Activated T-cell treated with anti-CD3 and anti-CD28 coated beads for 48 hours (primary cell): ENCODE measurements at places on chromosomes 16 and 17.

DNA sequence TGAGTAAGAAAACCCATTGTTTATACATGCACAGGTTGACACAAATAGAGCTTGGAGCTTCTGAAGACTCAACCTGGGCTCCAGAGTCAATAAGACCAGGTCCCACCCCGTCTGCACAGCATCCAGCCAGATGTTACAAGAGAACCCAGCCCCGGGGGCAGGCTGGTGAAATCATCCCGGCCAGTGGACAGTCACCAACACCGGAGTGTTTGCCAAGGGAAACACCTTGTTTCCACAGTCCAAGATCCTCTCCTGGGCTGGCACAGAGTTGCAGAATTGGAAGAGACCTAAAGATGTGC lies 90.3 kb downstream of the RAB11FIP4 start:
- no peak for DNase-seq

- no peak for DNase-seq
Observed at GRCh38 chr17:71337938-71338337, 782.9 kb upstream of the SOX9 start.

GRCh38 chr17:66032082-66032712 lies 159.7 kb downstream of the CEP112 start:
- DNase-seq, result no peak

DNA sequence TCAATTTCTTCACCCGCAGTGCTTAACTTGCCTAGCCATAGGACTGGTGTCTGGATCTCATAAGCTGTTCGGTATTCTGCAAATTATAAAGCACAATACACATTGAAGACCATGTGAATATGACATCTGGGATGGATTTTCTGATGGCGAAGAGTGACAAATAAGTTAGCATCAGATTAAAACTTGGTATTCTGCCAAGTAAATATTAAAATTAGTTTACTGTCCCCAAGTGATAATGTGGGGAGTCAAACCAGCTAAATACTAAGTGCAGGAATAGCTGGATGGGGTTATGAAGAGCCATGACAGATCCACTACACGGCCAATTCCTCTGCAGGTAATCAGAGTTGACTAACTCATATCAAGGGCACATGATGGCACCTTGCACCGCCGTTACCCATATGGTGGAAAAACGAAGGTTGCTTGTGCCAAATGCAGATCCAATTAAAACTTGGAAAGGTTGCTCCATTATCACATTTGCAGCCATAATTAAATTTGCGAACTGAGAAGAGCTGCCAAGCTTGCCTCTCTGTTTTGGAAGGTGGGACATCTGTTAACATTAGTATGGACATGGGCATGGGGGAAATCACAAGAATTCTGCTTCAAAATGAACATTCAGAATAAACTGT lies 114.9 kb upstream of the TOM1L1 start:
- DNase-seq, result no peak

DNA sequence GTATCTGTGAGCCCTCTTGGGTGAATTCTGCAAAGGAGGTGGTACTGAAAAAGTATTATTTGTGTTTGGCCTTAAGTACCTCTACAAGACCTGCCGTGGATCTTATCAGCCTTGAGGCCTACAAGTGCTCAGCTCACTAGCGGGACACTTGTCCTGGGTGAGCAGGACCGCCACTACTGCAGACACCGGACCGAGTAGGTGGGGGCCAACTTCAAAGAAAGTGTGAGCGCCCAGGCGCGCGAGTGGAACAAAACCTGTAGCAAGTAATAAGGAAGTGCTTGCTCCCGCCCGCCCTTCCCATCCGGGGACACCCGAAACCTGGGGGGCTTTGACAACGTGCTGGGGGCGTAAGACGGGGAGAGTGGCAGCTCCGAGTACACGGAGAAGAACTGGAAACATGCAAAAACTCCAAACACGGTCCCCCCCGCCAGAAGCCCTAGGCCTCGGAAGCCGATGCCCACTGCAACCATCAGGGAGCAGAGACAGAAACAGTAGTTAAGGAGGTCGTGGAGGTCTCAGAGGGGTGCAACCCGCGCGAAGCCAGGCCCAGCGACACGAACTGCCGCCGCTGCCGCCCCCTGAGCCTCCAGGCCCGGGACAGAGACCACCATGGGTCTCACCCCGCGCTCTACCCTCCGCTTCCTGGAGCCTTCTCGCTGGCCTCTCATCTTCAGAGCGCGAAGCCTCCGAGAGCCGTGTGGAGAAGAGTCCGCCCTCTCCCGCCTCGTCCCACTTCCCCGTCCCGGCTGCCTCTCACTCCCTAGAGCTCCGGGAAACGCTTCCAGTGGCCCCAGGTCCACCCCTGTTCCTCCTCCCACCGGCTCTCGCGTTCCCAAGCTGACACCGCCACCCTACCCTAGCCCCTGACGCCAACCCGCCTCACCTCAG lies 537 bp downstream of the CNOT1 start:
- DNase-seq, result peak; percentile 43

DNA sequence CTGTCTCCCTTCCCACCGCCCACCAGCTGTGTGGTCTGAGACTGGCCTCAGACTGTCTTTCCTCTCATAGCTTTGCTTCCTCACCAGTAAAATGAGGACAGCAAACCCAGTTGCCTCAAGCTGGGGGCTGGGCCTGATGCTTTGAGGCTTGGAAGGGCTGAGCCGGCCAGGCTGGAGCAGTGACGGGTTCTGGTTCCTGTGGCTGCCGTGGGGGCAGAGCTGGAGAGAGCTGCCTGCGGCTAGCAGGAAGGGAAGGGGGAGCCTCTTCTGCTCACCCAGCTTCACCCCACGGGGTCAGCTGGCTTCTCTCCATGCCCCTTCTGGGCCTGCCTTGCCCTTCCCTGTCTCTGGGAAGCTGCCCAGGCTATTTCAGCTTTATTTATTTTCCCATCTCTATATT lies 23.7 kb downstream of the LASP1 start:
- peak; percentile 42 for DNase-seq

- no peak for DNase-seq
Observed at GRCh38 chr17:72525225-72526015, 404.6 kb downstream of the SOX9 start.

GRCh38 chr17:55398689-55399088 lies 22.9 kb downstream of the MMD start:
- DNase-seq, result no peak

GRCh38 chr16:1972490-1972877 lies 631 bp downstream of the TBL3 start:
- DNase-seq, result no peak
